ENCODE measurements at places on chromosomes 4 and X.

DNA sequence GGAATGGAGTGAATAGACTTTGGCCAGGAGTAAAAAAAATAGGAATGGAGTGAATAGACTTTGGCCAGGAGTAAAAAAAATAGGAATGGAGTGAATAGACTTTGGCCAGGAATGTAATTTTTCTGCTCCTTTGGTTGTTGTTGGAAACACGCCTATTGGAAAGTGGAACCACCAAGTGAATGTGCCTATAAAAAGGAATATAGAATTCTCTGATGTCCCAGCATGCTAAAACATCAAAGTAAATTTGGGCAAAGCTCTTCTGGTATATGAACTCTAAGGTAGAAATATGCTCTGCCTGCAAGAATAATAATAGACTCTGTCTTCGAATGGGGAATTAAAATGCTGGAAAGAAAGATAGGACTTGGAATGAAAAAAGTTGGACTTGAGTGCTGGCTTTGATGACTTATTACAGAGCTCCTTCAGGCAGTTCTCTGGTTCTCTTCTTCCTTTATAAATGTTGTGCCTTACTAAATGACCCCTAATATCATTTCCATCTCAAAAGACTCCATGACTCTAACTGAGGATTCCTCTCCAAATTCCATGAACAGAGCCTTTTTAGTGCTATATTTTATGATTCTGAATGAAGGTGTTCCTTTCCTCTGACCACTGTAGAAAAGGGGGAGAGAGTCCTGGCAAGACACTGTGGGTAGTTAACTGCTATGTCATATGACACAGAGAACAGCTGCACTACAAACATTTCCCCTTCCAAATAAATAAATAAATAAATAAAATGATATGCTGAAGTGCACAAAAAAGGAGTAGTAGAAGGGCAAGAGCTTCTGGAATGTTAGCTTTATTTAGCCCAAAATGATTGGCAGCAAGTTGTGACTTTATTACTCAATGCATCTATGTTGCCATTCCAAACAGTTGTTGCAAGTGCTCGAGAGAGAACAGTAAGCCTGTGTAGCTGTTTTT is 13.5 kb upstream of the GBA3 start:
- no peak for DNase-seq

DNA sequence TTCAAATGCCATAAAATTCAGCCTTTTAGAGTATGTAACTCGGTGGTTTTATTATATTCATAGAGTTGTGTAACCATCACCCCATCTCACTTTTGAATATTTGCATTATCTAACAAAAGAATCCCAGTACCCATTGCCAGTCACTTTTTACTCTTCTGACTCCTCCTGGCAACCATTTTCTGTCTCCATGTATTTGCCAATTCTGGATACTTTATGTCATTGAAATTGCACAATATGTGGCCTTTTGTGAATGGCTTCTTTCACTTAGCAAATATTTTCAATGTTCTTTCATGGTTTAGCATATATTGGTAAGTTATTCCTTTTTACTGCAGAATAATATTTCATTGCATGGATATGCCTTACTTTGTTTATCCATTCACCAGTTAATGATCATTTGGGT is 79.9 kb downstream of the SLIT2 start:
- DNase-seq: no peak

DNA sequence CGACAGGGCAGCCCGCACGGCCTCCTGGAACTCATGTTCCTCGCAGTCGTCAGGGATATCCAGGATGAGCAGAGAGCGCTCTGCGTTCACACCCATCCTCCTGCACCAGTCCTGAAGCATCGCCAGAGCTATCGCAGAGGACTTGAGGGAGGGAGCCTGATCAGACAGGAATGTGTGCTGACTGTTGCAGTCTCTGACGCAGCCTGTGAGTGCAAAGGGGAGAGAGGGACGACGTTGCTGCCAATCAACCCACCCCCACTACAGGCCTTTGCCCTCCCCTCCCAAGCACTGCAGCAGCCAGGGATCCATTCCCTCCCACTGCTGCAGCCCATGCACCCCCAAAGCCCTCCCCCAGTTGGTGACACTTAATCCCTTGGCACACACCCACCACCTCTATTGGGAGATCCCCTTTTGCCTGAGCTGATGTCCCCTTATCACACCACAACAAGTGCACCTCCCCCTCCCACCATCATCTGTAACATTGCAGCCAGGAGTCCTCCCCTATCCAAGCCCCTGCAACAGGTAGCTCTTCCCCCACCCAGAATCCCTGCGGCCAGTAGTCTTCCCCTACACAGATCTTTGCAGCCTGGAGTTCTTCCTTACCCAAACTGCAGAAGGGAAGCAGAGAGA is 897 bp downstream of the PNMA6F start:
- DNase-seq: no peak

GRCh38 chr4:186754976-186755375 is 31.3 kb upstream of the FAT1 start:
- DNase-seq: no peak

DNA sequence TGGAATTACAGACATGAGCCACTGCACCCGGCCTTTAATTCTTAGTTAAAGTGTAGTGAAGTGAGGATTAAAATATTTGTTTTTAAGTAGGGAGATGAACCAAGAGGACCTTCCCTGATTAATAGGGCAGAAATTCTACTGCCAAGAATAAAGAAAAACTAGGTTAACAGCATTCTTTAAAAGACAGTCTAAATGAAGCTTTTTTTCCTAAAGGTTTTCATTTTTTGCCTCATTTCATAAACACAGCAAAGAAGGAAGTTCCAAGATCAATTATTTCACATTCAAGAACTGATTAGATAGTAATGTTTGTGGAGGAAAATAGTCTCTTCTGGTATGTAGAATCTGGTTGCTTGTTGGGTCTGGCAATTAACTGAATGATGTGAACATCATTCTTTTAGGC is 112.1 kb upstream of the ARSJ start:
- DNase-seq: no peak
